SJCRH30 (cell line): ENCODE measurements at places on chromosomes 13 and 19. TPM values are rescaled to one million over a fixed set of nuclear protein-coding genes. Genes with fewer than 3 reads are reported as not detected.

GRCh38 chr13:21336609-21337349 lies 122.3 kb downstream of the ZDHHC20 start:
- no peak for DNase-seq
- H3K36me3 ChIP-seq = no peaks in the 10 kb centered on the region
- H3K27ac ChIP-seq = no peak overlapping the region
- no peak overlapping the region for H3K4me3 ChIP-seq
- no peaks in the 10 kb centered on the region for H3K27me3 ChIP-seq
- H3K4me1 ChIP-seq = no peaks in the 10 kb centered on the region

DNA sequence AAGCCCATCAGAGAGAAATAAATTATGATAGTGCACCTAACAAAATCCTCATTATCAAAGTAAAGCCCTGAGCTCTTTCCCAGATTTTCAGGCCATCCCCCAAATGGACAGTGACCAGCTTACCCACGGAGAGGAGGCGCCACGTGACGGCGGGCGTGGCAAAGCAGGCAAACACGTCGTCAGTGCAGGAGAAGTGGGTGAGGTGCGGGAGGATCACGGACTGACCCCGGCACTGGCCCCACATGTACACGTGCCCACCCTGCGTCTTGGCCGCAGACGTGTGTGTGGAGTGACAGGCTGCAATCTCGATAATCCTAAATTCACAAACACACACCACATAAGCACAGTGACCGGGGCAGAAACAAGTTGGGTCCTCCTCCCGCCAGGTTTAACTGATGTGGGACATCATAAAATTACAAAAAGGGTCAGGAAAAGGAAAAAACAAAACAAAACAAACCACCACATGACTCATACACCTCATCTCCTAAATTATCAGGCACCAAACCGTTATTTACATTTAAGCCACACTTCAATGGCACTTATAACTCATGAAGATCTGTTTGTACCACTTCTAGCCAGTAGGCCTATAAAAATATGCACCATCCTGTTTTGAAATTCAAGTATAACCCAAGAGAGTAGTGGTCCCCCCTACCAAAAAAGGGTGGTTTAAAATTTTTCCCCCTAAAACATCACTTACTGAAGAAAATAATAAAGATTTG lies 30.1 kb downstream of the RCBTB2 start:
- H3K27ac ChIP-seq = no peak overlapping the region
- no peaks in the 10 kb centered on the region for H3K36me3 ChIP-seq
- H3K27me3 ChIP-seq = no peaks in the 10 kb centered on the region

GRCh38 chr19:47093254-47093653 lies 20.3 kb downstream of the ZC3H4 start:
- H3K27me3 ChIP-seq = no peaks in the 10 kb centered on the region
- H3K4me3 ChIP-seq = no peak overlapping the region
- no peak overlapping the region for H3K27ac ChIP-seq
- H3K4me1 ChIP-seq = no peaks in the 10 kb centered on the region
- no peak for DNase-seq

DNA sequence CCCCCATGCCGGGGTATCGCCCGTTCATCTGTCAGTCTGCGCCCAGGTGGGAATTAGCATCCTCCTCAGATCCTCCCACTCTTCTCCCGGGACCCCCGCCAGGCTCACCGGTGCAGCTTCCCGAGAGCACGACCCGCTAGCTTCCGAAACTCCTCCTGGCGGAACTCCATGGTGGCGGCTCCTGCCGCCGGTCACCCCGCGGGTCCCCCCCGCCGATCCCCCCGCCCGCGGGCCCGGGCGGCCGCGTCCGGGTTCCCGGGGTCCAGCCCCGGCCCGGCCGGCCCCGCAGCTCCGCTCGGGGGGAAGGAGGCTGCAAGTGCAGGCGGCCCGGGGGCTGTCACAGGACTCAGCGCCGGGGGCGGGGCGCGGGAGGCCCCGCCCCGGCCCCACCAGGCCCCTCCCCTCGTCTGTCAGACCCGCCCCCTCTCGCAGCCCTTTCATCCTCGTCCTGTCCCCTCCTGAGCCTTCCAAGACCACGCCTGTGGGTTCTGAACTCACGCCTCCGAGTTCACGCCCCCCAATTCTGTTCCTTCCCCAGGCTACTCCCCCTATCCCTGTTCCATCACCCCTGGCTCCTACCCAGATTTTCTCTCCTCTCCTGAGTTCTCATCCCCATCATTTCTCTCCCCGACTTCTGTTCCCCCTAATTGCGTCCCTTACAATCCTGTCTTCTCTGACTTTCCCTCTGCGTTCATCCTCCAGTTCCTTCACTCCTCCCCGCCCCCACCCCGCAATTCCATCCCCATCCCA lies at the start of gene SLC17A7:
TSS of gene SLC17A7 (minus strand) at position 318 of the 750 bp plus-strand sequence. CDS start at position 170, 148 bp downstream.
- no peak for DNase-seq
- no peaks in the 10 kb centered on the region for H3K36me3 ChIP-seq
- no peaks in the 10 kb centered on the region for H3K4me1 ChIP-seq
- H3K27me3 ChIP-seq = peaks cover 17% of the 10 kb centered on the region

- no peaks in the 10 kb centered on the region for H3K27me3 ChIP-seq
- H3K36me3 ChIP-seq = peaks cover 14% of the 10 kb centered on the region; the same call in 1 of the 2 replicates
- no peak for DNase-seq
- no peak overlapping the region for H3K4me3 ChIP-seq
Measured at GRCh38 chr13:113203507-113204377, 4.7 kb downstream of the PCID2 start.

- H3K4me3 ChIP-seq = no peak overlapping the region
- no peaks in the 10 kb centered on the region for H3K36me3 ChIP-seq
- no peak for DNase-seq
- H3K27ac ChIP-seq = no peak overlapping the region
- H3K27me3 ChIP-seq = no peaks in the 10 kb centered on the region
Measured at GRCh38 chr13:110089815-110090214, 217.1 kb downstream of the COL4A1 start.

DNA sequence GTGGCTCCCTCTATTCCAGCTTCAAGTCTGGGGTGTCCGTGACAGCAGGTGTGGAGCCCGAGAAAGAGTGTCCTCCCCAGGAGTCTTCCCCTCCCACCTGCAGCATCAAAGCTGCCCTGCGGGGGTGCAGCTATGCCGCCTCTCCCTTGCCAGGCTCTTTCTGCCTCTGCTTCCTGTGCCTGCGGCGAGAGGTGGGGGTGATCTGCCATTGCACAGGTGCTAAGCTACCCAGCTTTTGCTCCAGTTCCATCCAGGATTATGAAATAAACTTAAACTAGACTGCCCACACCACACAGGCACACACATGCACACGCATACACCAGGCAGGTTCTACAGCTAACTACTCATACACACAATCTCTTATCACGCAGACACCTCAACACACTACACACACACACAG lies 104.7 kb upstream of the CLDN10 start:
- no peaks in the 10 kb centered on the region for H3K4me1 ChIP-seq
- no peaks in the 10 kb centered on the region for H3K27me3 ChIP-seq
- no peak for DNase-seq
- no peak overlapping the region for H3K27ac ChIP-seq
- no peaks in the 10 kb centered on the region for H3K36me3 ChIP-seq

DNA sequence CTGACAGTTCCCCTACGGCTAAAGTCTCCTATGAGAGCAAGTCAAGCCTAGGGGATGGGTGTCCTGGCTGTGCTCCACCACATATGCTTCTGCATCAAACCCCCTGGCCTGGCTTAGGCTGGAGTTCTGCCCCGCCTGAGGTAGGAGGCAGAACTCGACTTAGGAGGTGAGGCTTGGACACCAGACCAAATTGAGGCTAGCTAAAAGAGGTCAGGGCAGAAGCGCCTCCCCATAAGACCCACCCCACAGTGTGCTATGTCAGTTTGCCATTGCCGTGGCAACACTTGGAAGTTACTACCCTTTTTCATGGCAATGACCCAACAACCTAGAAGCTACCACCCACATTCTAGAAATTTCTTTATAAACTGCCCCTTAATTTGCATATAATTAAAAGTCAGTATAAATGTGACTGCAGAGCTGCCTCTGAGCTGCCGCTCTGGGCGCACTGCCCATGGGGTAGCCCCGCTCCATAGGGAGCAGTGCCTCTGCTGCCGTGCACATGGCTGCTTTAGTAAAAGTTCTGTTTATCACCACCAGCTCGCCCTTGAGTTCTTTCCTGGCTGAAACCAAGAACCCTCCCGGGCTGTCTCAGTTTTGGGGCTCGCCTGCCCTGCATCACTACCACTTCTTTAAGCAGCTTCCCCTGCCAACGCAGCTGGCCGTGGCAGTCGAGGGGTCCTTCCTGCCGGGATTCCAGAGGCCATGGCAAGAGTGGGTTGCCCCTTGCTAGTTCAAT lies 20.2 kb downstream of the AP1M1 start:
- no peak overlapping the region for H3K4me3 ChIP-seq
- no peak overlapping the region for H3K27ac ChIP-seq
- H3K36me3 ChIP-seq = peaks cover 72% of the 10 kb centered on the region
- no peaks in the 10 kb centered on the region for H3K4me1 ChIP-seq
- no peaks in the 10 kb centered on the region for H3K27me3 ChIP-seq

DNA sequence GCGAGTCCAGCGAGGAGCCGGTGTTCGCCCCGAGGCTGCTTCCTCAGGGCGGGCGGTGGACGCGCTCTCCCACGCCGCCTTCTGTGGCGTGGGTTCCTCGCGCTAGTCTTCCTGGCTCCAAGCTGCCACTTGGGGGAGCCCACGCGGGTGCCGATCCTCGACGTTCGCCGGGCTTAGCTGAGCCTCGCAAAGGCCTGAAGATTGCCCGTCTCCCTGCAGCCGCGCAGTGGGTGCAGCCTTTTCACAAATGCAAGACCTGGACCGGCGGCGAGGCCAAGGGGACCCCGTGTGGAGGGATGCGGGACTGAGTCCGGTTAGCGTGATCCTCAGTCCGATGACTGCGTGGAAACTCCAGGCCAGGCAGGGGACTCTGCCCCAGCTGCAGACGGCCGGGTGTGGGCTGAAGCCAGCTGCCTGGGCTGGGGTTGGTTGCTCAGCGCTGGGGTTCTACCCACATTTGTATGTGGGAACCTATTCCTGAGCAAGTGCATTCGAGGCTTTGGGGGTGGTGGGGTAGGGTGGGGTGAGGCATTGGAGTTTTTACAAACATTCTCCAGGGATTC lies 16.6 kb upstream of the LRP3 start:
- no peaks in the 10 kb centered on the region for H3K36me3 ChIP-seq
- no peak for DNase-seq
- H3K27me3 ChIP-seq = no peaks in the 10 kb centered on the region
- H3K27ac ChIP-seq = no peak overlapping the region

DNA sequence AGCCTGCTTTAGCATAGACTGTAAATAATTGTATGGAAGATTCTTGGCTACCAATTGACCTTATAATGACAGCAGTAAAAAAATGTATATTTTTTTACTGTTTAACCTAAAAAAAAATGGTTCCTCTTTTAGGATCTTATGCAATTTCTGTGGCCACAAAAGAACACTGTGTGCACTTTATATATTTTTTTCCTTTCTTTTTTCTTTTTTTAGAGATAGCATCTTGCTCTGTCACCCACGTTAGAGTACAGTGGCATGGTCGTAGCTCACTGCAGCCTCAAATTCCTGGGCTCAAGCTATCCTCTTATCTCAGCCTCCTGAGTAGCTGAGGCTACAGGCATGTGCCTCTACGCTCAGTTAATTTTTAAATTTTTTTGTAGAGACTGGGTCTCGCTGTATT lies 6.1 kb downstream of the FLT3 start:
- H3K36me3 ChIP-seq = no peaks in the 10 kb centered on the region
- DNase-seq = no peak
- no peaks in the 10 kb centered on the region for H3K4me1 ChIP-seq
- H3K4me3 ChIP-seq = no peak overlapping the region

DNA sequence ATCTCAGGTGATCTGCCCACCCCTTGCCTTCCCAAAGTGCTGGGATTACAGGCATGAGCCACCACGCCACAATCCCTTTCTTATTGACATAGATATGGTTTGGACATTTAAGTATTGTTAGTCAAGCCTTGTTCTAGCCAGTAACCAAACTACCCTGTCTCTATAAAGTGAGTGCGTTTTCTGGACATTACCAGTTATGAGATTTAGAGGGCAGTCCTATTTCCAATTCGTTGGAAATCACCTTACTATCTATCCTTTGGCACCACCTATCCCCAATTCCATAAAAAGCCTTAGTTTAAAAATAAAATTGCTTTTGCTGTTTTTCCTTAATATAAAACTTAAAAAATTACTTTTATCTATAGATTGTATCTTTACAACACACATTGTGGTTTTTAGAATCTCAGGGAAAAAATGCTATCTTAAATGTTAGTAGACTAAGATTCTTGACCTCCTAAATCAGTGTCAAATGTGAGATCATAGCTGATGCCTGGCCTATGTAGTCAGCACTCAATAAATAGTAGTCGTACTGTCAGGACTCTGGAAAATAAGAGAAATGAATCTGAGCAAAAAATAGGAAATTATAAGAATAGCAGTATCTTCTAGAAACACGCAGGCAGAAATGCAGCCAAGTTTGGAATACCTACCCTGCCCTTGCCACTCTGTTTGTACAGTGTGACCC lies 57.0 kb downstream of the NUFIP1 start:
- H3K36me3 ChIP-seq = no peaks in the 10 kb centered on the region
- no peak overlapping the region for H3K4me3 ChIP-seq
- H3K27ac ChIP-seq = no peak overlapping the region
- DNase-seq = no peak

LSM4 gene
- total RNA-seq = 378 and 427 TPM in 2 replicates

LRRC25 gene
- not detected in 2 replicates for total RNA-seq

TEAD2 gene
- total RNA-seq = 72.1 and 72.3 TPM in 2 replicates

CD22 gene
- total RNA-seq = 0.04 TPM in 1 of 2 replicates, not detected in the other

ZNF709 gene
- 10.6 and 13.3 TPM in 2 replicates for total RNA-seq

ISYNA1 gene
- 7.4 and 7.5 TPM in 2 replicates for total RNA-seq

KIRREL2 gene
- not detected in 2 replicates for total RNA-seq

CGB1 gene
- total RNA-seq = not detected in 2 replicates

SLITRK5 gene
- 2.8 and 3.3 TPM in 2 replicates for total RNA-seq
